ENCODE measurements at places on chromosomes 16 and 17. TPM values are rescaled to one million over a fixed set of nuclear protein-coding genes. Genes with fewer than 3 reads are reported as not detected.

GRCh38 chr16:14057878-14058382 is 13.2 kb upstream of the MRTFB start:
- no peak for DNase-seq

DNA sequence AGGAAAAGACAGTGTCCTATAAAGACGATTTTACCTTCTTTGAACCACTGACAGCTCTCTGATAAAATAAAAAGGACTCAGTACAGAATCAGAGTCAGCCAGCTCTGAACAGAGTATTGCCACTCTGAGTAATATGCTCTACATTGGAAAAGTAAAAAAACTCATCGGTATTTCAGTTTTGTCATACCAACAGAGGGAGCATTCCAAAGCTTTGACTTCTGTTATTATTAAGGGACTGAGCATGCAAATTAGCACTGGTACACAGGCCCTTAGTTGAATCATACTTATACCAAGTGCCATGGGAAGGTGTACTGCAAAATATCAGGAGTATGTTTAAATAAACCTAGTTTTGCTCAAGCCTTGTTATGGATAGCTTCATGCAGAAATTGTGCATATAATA is 509.0 kb upstream of the KIF2B start:
- DNase-seq, result no peak

DNA sequence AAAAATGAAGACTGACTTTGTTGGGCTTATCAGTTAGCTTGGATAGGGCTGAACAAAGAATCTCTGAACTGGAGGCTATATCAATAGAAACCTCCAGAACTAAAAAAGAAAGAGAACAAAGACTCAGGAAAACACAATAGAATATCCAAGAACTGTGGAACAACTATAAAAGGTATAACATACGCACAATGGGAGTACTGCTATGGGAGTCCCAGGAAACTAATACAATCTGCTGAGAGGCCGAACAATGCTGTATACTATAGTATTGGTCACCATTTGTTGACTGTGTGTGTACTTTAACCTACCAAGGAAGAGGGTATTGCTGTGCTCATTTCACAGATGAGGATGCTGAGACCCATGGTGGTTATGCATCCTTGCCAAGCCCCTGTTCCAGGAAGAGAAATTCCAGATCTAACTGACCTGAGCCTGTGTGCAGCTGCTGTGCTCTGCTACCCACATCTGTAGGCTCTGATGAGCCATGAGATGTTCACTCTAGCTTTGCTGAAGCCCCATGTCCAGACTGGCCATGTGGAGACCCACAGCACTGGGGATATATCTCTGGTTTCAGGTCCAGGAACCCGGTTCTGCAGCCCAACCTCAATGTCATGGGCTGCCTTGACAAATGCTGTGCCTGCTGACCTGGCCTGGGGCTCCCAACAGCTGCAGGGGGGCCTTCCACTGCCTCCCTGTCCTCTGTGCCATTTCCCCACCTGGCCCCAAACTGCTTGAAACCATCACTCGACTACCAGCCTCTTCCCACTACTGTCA is 254.3 kb upstream of the TNRC6C start:
- no peak for DNase-seq

DNA sequence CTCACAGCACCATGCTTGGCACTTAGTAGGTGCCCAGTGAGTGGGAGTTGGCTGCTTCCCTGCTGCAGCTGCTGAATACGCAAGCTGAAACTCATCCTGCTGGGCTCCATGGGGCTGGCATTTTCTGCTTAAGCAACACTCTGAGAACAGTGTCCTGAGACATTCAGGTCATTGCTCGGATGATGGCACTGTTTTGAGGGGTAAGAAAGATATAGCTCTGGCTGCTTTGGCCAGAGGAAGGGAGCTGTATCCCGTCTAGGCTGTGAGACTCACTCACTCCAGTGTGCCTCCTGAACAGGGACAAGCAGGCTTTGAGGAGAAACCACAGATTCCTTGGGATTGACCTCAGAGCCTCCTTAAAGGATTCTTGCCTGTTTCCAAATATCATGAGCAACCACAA is 120.5 kb downstream of the CLEC16A start:
- DNase-seq, result no peak

DNA sequence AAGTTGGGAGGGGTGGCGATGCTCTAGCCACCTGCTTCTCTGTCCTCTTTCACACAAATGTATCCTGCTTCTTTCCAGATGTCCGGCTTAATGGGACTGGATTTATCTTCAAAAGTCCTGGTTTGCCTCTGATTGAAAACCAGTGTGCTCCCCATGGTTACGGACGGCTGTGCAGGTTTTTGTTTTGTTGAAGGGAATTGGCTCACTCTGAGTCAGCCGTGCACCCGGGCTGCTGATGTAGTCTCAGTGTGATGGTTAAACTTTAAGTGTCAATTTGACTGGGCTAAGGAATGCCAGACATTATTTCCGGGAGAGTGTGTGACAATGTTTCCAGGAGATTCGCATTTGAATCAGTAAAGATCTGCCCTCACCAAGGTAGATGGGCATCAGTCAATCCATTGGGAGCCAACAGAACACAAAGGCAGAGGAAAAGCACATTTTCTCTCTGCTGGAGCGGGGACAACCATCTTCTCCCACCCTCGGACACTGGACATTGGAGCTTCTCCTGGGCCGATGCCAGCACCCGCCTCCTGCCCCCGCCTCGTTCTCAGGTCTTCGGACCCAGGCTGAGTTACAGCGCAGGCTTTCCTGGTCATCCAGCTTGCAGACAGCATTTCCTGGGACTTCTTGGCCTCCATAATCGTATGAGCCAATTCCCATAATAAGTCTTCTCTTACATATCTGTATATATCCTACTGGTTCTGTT is 126.9 kb upstream of the TNRC6C start:
- DNase-seq, result no peak

- no peak for DNase-seq
These were observed 1.1 kb upstream of the AXIN1 start for GRCh38 chr16:353404-354290.

DNA sequence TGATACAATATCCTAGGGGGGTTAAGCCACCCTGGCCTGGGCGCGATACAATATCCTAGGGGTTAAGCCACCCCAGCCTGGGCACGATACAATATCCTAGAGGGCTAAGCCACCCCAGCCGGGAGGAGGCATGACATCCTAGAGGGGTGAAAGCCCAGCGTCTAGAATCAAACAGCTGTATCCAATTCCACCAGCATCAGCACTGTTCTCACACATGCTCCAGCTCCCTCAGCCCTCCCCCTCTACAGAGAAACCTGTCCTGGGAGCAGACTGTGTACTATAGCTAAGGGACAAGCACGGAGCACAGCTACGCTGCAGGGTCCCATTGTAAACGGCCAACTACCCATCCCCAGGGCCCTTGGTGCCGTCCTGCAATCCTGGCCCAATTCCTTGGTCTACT is 6.2 kb downstream of the GINS2 start:
- no peak for DNase-seq

DNA sequence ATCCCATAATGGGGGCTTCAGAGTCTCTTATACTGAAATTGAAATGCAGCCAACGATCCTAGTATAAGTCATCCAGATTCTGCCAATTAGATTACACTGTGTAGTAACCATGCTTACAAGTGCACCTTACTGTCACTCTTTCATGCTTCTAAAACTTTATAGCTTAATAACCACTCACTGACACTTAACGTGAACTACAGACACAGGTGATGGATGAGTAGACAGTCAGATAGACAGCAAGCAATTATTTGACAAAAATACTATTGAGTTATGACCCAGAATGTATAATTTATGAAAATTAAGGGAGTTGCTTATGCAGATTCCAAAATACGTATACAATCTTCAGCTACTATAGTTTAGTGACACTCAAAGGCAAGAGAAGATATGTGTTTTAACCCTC is 6.3 kb downstream of the CDH8 start:
- DNase-seq, result no peak

Gene ZG16B
- total RNA-seq, result not detected

Gene SHBG
- 0.16 TPM for total RNA-seq

Gene NPIPB6
- total RNA-seq, result 3.3 TPM
